ENCODE measurements at places on chromosomes 7 and 10.

- peak; percentile 38 for DNase-seq
Measured at GRCh38 chr10:102802920-102803534, 34.2 kb downstream of the CYP17A1 start.

DNA sequence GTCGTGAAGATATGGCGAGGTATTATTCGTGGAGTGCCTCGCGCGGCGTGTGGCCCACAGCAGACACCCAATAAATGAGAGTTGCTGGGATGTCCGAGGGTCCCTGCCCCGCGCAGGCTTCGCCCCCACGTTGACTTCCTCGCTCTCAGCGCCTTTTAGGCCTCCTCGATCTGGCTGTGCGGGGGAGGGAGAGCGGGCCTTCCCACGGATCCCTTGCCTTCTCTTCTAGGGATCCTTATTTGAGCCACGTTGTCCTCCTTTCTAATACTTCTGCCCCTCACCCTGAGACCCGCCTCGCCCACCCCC lies 660 bp downstream of the VCL start:
- DNase-seq, result no peak

DNA sequence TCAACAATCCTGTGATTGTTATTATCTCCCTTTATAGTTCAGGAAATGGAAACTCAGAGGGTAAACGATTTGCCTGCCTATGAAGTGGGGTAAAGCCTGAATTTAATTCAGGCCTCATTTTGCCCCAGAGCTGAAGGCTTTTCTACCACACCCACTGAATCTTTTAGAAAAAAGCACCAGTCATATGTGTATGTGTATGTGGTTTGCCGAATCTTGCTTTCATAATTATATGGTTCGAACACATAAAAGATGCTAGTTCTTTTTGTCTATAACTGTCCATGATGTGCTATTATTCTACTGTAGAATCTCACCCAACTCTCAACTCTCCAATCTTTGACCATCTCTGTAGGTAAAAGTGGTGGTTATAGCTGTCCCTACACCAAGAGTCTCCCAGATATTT lies 83.6 kb downstream of the MYOF start:
- DNase-seq, result no peak

DNA sequence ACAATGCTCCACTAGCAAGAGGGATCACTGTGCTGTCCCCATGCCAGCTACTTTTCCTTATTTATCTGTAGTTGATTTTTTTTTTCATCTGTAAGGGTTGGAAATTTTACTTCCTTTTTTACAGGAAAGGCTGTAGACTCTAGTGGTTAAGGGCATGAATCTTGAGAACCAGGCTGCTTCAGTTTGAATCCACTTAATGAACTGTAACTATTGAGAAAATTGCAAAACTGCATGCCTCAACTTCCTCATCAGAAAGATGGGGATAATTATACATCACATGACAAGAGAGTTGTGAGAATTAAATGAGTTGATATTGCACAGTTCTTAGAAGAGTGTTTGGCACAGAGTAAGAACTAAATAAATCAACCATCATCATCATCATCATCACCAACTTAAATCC lies 106.4 kb upstream of the GSDME start:
- no peak for DNase-seq

DNA sequence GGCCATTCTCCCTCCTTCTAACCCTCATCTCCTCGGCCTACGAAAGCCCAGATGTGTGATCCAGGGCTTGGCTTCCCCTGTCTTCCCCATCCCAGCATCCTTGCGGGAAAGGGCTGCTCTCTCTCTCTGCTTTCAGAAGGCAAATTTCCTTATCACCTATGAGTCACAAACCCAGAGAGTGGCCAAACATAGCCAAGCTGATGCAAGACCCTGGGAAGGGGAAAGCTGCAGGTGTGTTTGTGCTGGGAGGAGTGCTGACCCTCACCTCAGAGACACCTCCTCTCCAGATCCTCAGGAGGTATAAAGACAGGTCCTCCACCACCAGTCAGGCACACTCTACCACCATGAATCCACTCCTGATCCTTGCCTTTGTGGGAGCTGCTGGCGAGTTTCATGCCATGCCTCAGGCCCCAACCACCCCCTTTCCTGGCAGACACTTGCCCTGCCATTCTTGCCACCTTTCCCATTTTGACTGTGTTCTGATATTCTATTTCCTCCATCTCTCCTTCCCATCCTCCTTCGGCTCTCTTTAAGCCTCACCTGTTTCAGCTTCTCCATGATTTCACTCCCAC lies 10.6 kb upstream of the PRSS2 start:
- DNase-seq, result peak; percentile 52

DNA sequence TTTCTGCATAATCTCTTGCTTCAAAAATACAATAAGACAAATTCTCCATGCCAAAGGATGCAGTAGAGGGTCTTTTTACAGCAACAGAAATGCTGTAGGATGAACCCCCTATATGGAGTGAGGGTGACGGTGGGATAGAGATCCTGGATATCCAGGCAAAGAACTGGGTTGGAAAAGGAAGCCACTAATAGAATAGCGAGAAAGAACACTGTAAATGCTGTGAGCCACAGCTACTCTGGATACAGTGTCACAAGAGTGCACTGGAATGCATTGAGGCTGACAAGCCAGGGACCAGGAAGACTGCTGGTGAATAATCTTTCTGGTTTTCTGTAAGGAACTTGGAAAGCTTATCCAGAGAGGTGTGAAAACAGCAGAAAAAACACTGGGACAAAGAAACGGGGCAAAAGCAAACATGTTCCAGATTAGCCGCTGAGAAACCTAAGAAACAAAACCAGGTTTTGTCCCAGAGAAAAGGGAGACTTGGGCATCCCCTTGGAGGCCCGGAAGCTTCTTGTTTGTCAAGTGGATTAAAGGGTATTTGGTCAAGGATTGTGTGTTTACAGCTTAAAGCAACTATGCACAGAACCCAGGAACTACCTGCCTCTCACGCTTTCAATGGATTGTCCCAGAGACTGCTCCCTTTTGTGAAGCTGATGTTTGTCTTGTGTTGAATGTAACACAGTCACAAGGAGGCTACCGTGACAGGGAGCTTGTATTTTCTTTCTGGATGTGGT lies 6.2 kb upstream of the MSMB start:
- DNase-seq, result no peak

DNA sequence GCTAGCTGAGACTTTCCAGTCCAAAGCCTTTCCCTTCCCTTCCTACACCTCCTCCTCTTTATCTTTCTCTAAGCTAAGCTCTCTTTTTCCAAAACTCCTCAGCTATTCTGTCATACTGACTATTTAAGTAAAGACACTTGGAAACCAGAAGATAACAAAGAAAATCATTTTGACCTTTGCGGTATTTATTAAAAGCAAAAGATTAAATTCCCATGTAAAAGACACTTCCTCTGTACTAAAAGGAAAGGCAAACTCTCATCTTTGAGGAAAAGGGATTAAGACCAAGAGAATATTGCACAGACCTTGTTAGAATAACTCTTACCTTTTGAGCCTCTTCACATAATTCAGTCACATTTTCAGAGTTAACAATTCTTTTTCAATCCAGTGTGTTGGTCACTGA lies 15.8 kb downstream of the ST8SIA6 start:
- DNase-seq, result no peak

DNA sequence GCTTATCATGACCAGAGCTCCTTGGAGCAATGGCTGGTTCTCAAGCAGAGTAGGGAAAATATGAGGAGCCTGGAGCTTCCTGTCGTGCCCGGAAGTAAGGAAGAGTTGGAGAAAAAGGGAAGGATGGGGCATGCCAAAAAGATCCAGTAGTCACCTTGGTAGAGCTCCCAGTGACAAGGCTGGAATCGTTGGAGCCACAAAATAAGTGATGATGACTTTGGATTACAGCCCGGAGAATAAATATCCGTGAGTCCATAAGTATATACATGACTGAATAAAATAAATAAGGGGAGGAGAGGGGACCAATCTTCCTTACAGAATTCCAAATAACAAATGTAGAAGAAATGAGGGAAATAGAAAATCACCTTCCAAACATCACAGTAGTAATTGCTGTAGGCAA lies 29.3 kb downstream of the LMTK2 start:
- no peak for DNase-seq

DNA sequence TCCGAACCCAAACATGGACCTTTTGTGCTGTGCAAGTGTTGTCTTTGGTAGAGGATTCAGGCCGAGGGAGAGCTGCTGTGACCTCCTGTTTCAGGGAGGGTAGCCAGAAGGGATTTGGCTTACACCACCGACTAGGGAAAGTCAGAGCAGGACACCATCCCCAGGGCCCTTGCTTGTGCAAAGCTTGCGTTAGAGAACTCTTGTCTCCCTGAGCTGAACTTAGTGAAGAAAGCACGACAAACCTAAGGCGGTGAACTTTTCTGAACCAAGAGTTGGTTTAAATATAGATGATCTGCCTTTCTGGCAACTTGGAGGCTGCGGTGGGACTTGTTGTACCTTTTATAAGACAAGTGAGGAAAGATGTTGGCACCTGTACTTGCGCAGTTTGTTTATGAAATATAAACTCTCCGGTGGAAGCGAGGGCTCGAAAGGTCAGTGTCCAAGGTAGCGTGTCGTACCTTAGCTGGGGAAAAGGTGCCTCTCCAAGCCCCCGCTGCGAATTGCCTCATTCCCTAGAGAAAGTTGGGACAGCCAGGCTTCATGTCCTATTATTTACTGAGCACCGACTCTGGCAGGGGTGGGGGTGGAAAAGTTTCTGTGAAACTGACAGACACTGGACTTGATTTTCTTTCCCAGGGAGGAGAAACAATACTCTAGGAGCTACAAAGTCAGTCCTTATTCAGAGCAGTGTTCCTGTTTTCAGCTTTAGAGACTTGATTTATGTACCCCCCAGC lies 31.6 kb downstream of the WBP1L start:
- peak; percentile 41 for DNase-seq

DNA sequence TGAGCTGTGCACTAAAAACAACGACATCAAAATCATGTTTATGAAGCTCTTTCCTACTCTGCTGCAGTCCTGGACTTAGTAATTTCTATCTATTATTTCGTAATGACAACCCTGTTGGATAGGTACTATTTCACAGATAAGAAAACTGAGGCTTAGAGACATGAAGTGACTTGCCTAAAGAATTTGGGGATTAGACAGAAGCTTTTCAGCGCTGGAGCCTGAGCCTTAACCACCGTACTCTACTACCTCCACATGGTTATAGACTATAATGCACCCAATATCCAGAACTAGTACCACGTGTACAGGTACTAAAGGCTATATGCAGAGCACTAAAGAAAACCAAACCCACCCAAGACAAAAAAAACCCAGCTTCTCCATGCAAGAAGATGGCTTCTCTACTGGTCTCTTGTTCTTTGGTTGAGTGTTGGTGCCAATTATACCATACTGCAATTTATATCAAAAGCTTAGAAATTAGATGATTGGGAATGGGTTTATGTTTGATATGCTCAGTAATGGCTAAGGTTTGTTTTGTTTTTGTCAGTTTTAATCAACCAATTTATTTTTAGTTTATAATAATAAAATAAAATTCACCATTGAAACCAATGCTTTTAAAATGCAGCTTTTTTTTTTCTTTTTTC lies 6.5 kb upstream of the SNX10 start:
- DNase-seq, result no peak

GRCh38 chr10:118234683-118235082 lies 107.4 kb downstream of the FAM204A start:
- DNase-seq, result no peak

DNA sequence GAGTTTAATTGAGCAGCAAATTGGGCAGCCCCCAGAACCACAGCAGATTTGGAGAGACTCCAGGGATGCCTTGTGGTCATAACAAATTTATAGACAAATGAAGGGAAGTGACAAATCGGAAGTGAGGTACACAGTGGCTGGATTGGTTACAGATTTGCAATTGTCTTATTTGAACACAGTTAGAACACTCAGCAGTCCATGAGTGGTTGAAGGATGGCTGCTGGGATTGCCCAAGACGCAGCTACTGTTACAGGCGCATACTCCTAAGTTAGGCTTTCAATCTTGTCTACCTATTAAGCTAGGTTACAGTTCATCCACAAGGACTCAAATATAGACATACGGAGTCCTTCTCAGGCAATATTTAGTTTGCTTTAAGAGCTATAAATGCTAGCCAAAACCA lies 7.4 kb downstream of the ACADSB start:
- no peak for DNase-seq

DNA sequence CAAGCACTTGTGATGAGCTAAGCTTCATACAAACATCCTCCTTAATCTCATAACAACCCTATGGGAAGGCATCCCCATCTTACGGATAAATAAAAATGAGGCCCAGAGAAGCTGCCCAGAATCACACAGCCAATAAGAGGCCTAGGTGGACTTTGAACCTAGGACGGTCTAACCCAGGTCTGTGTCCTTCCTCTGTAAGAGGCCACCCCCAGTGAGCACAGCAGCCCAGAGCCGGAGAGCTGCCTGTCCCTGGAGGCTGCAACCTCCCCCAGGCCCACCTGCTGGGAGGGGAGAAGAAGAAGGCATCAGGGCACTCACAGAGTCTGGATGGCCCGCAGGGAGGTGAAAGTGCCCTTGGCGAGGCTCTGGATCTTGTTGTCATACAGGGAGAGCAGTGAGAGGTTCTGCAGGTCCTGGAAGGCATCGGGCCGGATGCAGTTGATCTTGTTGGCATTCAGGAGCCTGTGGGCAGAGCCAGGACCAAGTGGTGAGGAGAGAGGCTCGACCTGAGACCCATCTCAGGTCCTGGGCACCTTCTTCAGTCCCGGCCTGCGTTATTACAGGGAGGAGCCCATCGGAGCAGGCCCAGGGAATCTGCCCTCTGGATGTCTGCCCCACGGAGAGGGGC lies 129.6 kb downstream of the SLIT1 start:
- no peak for DNase-seq

DNA sequence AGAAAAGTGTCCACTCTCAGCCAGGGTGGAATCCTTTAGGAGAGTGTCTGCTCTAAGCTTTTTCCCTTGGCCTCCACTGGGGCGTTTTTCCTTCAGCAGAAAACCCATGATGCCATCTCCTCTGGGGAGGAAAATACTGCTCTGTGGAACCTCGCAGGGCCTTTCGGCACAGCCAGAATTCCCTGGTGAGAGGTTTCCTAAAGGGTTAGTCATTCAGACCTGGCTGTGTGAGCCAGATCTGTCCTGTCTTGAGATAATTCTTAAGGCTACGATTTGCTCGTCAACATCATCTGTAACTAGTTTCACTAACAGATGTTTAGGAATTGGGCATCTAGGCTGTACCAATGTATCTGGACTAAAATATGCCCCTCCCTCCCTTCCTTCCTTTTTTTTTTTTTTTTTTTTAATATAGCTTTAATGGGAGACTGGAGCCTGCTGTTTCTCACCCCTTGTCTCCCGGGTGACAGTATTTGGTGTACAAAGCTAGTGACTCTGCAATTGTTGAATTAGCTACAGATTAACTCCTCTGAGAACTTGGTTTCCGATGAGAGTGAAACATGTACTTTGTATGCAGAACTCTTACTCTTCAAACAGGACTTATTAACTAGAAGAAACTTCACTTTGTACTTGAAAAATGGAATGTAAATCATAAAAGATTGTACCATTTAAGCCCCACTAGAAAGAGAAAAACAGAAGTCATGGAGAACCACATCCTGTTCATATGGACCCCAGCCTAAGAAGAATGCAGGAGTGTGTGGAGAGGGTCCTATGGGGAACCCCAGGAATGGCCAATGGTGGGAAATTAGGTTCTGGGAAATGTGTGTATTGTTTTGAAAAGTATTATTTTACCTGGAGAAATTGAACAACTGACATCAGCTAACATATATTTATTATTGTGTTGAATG lies 230.9 kb downstream of the CAMK1D start:
- no peak for DNase-seq

- no peak for DNase-seq
Measured at GRCh38 chr7:151814400-151815009, 62.4 kb downstream of the PRKAG2 start.

GRCh38 chr10:47160967-47161366 lies 139.0 kb upstream of the GDF10 start:
- no peak for DNase-seq

All from hepatocyte (in vitro differentiated cells).